ENCODE measurements at places on chromosomes 2 and 18.

GRCh38 chr2:212154477-212154878, 384.1 kb downstream of the ERBB4 start:
- DNase-seq, result peak; percentile 79

DNA sequence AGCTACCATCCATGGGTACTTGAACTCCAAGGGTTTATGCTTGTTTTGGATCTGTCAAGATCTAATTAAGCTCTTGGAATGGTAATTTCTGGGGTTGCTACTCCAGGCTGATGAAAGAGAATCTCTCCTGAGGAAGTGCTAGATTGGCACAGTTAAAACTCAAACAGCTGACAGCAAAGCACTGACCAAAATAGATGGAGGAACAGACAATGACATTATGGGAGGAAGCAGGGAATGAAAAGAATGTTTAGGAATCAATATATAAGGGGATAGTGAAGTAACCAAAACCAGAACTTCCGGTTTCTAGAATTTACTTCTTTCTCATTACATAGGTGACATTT, 6.3 kb downstream of the THUMPD2 start:
- no peak for DNase-seq

GRCh38 chr2:11406267-11406957, 59.5 kb downstream of the E2F6 start:
- DNase-seq, result no peak

DNA sequence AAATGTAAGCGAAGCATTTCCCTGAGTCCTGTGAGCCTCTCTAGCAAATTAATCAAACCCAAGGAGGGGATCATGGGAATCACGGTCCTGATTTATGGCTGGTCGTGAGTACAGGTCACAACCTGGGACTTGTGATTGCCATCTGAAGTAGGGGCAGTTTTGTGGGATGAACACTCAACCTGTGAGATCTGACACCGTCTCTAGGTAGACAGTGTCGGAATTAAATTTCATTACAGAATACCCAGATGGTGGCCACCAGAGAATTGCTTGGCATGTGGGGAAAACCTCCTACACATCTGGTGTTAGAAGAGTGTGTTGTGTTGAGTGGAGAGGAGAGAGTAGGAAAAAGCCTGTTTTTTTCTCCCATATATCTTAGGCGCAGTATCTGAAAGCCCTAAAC, 12.5 kb downstream of the CAPN14 start:
- DNase-seq, result no peak

DNA sequence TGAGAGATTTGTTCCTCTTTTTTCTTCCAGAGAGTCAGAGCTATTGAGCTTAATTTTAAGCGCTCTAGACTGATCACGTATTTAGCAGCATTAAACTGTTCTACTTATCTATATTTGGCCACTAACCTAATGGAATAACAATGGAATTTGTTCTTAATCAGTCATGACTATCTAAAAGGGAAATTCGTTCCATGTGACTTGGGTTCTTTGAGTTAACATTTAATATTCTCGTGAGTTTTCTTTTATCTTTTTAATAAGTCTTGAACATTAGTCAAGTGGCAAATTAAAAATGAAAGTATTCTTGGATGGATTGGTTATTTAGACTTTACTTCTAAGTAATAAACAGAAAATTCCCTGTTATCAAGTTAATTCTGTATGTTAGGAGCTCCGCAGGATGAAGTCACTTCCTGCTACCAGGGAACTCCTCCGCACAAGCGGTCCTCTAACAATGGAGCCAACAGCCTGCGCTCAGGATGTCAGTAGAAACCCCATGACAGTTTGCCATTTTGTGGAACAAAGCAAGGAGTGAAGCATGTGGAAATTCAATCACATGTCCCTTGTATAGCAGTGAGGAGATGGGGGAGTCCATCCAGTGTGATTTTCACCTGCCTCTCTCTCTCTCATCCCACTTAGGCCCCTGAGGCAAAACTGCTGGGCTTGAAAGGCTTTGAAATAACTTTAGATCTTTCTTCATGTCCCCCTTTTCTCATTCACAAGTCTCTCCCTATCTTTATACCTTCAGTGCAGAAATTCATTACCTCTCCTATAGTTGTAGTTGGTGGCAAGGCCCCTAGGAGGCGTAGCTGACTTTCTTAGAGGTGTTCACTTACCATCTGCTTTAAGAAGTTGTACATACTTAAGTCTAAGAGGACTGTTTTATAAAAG, 138.1 kb downstream of the WDR7 start:
- DNase-seq, result no peak

DNA sequence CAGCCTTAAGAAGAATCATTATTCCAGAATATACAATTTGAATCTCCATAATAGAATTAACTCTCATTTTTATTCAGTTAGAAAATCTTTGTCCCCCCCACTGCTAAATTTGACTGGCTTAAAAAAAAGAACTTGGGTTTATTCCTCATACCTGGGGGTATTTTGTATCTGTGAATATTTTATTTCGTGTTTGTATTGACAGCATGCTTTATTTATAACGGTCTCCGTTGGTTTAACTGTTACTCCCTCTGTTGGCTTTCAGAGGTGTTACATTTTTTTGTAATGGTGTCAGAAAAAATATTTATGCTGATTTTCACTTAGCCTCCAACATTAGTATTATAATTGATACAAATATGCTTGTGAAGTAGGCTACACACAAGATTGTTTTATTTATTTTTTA, 109.1 kb downstream of the HAUS1 start:
- DNase-seq, result no peak

DNA sequence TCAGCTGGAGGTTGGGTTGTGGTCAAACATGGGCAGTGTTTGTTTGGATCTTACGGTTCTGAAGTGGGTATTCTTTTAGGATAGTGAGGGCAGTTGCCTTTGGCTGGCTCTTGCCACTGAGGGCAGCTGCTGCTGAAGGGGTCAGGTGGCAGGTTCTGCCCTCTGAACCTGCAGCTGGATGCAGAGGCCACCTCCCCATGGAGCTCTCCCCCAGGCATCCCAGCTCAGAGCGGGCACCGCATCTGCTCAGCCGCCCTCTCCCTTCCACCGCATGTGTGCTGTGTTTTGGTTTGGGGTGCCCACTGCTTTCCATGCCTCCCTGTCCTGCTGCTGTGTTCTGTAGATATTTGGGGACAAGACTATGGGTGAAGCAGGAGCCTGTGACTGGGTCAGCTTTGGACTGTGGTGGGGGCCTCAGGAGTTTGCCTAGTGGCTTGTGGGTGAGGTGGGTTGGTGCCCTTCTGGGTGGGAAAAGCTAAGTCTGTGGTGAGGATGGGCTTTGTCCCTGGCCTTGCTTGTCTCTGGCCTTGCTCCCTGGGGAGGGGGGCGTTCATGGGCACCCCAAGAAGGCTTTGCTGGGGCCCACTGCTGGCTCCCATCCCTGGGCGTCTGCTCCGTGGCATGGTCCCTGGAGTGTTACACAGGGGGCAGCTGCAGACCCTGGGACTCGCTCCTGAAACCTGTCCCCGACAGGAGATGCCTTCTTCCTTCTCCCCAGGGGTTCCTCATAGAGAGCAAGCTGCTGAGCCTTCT, 28.5 kb downstream of the OTOF start:
- no peak for DNase-seq

GRCh38 chr2:21396252-21396651, 272.5 kb downstream of the TDRD15 start:
- no peak for DNase-seq

GRCh38 chr2:35081001-35081621, 1274.5 kb upstream of the CRIM1 start:
- no peak for DNase-seq

DNA sequence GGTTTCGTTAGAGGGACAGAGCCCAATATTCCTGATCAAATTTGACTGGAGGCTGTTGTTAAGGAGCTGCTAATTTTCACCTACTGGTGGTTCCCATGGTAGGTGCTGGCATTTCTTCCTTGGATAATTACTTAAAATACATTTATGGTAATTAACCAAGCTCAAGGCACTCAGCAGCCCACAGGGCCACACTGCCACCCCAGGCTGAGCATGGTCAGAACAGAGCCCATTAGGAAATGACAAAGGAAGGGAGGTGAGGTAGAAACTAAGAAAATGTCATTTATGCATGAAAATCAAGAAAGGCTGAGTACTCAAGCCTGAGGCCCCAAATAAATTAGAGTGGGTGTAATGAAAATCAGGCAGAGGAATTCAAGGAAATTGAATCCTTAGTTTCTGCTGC, 510.2 kb upstream of the GYPC start:
- DNase-seq, result no peak

- DNase-seq, result peak; percentile 63
Observed at GRCh38 chr2:122384768-122385333, 629.4 kb downstream of the TSN start.

GRCh38 chr2:189574793-189575475, 5.7 kb downstream of the SLC40A1 start:
- no peak for DNase-seq

DNA sequence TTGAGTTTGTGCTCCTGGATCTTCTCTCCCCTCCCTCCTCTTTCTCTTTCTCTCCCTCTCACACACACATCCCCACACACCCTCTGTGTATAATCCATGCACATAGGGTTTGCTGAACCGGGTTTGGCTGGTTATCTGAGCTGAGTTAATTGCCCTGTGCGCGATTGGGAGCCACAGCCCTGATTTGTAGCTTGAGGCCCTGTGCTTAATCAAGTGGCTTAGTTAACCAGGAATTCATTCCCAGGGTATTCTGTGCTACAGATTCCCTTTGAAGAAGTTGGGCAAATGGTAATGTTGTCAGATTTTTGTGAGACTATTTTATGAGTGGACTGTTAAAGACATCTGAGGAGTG, 6.2 kb downstream of the PARD3B start:
- no peak for DNase-seq

- no peak for DNase-seq
Observed at GRCh38 chr18:25061395-25061794, 290.6 kb downstream of the ZNF521 start.

- no peak for DNase-seq
Observed at GRCh38 chr2:204357286-204357685, 188.0 kb upstream of the PARD3B start.

DNA sequence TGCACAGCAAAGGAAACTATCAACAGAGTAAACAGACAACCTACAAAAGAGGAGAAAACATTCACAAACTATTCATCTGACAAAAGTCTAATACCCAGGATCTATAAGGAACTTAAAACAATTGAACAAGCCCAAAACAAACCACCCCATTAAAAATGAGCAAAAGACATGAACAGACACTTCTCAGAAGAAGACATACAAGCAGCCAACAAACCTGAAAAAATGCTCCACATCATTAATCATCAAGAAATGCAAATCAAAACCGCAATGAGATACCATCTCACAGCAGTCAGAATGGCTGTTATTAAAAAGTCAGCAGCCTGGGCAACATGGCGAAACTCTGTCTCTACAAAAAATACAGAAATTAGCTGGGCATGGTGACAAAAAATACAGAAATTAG, 110.2 kb upstream of the LDLRAD4 start:
- DNase-seq, result no peak

All from NCI-H1436 treated with DMSO at 0.1 percent for 48 hours (cell line).